ENCODE measurements at places on chromosomes 1 and 21. TPM values are rescaled to one million over a fixed set of nuclear protein-coding genes. Genes with fewer than 3 reads are reported as not detected.

DNA sequence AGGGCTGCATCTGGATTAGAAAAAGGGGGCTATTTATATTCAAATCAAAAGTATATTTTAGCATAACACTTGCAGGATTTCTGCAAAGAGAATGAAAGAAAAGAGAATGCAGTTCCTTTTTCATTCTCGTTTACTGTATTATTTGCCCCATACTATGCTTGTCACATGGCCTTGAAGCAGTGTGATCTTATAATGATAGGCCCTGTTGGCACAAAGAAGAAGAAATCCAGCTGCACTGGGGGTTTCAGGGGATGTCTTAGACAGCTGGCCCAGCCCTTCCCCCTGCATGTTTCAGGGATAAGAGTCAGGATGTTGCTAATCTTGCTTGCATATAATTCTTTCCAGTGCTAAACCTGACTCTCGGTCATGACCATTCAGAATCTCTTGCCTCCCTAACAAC is 369.5 kb downstream of the SEC16B start:
- DNase-seq, result no peak

HSD3B2 gene
- polyA plus RNA-seq, result 1.7 TPM

B3GALT5 gene
- 2.2 TPM for polyA plus RNA-seq

DNA sequence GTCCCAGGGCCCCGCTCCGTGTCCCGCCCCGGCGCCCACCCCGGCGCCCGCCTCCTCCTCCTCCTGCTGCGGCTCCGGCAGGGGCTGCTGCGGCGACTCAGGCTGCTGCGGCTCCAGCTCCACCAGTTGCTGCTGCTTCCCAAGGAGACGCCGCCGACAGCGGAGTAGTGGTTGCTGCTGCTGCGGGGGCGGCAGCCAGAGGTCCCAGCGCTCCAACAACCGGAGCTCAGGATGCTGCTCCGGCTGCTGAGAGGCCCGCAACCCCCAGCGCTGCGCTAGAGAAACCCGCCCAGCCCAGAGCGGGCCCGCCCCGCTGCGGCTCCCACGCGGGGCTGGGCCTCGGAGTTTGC is 1.1 kb downstream of the CRCT1 start:
- DNase-seq, result peak; percentile 17

RHCE gene
- polyA plus RNA-seq, result 1.9 TPM

DNA sequence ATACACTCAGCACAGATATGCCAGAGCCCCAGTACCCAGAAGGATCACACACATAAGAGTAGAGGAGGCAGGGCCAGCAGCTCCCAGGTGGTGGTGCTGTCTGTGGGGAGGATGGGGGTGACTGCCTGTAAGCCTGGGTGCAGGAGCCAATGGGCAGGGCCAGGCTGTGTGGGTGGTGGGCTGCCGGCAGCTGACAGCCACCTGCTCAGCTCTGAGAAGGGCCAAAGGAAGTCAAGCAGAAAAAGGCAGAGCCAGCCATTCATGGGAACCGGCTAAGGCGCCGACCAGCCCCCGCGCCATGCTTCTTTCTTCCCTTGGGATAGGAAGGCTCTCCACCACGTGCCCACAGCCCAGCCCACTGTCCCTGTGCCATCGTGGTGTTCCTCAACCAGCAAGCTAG is 14.1 kb downstream of the PIK3C2B start:
- DNase-seq, result no peak

CD1D gene
- 5.4 TPM for polyA plus RNA-seq

DNA sequence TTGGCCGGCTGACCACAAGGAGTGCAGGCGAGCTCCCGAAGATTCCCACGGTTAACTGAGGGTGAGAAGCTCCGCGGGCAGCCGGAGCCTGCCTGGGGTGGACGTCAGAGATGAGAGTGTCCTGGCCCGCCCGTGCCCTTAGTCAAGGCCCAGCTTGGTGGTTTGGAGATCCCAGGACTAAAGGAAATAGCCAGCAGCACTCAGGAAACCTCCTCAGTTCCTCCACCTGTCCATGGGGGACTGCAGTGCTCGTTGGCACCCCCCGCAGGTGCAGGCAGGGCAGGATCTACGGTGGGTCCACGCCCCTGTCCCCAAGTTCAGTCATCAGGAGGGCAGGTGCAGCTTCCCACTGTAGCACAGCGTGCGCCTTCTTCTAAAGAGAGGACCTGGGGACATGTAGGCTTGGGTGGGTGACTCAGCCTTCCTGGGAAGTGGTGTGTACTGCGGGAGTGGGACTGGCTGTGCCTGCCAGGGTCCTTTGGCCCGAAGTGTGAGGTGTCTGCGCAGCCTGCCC is 32.5 kb downstream of the SLX9 start:
- no peak for DNase-seq

TFF2 gene
- not detected for polyA plus RNA-seq

- no peak for DNase-seq
Measured at GRCh38 chr1:61051443-61051718, 31.0 kb upstream of the NFIA start.
